ENCODE measurements at places on chromosomes 6 and 20. TPM values are rescaled to one million over a fixed set of nuclear protein-coding genes. Genes with fewer than 3 reads are reported as not detected.

The BPIFA1 gene
- total RNA-seq, result not detected

The LY6G5C gene
- 2.3 TPM for total RNA-seq

The KIF25 gene
- not detected for total RNA-seq

The TGM2 gene
- total RNA-seq, result 0.38 TPM

The KCNK17 gene
- not detected for total RNA-seq

- no peaks in the 10 kb centered on the region for H3K36me3 ChIP-seq
- H3K4me1 ChIP-seq, result no peaks in the 10 kb centered on the region
- no peak for DNase-seq
- H3K4me3 ChIP-seq, result no peak overlapping the region
- H3K27me3 ChIP-seq, result peaks cover 58% of the 10 kb centered on the region
- no peak overlapping the region for H3K27ac ChIP-seq
Observed at GRCh38 chr6:167687116-167687725, 139.5 kb upstream of the AFDN start.

DNA sequence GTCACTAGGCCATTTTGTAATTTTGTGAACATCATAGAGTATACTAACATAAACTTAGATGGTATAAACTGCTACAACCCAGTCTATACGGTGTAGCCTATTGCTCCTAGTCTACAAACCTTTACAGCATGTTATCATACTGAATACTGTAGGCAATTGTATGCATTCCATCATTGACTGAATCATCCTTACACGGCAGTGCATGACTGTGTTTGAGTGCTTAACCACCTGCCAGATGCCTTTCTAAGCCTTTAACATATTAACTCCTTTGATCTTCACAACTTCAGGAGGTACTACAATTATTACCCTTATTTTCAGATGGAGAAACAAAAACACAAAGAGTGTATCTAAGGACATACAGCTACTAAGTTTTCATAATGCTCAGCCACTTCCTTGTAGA is 14.0 kb downstream of the DPPA5 start:
- no peak for DNase-seq
- no peaks in the 10 kb centered on the region for H3K36me3 ChIP-seq
- H3K4me1 ChIP-seq, result no peaks in the 10 kb centered on the region
- H3K4me3 ChIP-seq, result no peak overlapping the region
- no peak overlapping the region for H3K27ac ChIP-seq
- peaks cover 10% of the 10 kb centered on the region for H3K27me3 ChIP-seq

- peaks cover 47% of the 10 kb centered on the region for H3K27me3 ChIP-seq
- peak overlapping the region; percentile 60 for H3K4me3 ChIP-seq
- no peak overlapping the region for H3K27ac ChIP-seq
Observed at GRCh38 chr6:90297867-90298381, 1.3 kb upstream of the BACH2 start.

- H3K27me3 ChIP-seq, result peaks cover 9% of the 10 kb centered on the region
- H3K4me3 ChIP-seq, result no peak overlapping the region
- no peaks in the 10 kb centered on the region for H3K4me1 ChIP-seq
- DNase-seq, result no peak
Observed at GRCh38 chr6:39553860-39554802, 171.1 kb downstream of the KIF6 start.

DNA sequence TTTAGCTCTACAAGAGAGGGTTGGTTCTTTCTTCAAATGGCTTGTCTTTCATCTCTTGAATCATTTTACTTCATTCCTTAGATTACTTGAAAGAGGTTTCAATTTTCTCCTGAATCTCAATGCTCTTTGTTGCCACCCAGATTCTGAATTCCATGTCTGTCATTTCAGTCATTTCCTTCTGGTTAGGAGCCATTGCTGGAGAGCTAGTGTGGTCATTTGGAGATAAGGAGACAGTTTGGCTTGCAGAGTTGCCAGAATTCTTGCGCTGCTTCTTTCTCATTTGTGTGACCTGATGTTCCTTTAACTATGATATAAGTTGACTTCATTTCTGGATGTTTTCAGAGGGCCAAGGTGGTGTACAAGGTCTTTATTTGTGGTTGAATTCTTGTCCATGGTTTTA is 157.8 kb downstream of the SLC22A3 start:
- H3K27me3 ChIP-seq, result no peaks in the 10 kb centered on the region
- peaks cover 3% of the 10 kb centered on the region for H3K4me1 ChIP-seq
- no peak for DNase-seq
- no peak overlapping the region for H3K4me3 ChIP-seq

DNA sequence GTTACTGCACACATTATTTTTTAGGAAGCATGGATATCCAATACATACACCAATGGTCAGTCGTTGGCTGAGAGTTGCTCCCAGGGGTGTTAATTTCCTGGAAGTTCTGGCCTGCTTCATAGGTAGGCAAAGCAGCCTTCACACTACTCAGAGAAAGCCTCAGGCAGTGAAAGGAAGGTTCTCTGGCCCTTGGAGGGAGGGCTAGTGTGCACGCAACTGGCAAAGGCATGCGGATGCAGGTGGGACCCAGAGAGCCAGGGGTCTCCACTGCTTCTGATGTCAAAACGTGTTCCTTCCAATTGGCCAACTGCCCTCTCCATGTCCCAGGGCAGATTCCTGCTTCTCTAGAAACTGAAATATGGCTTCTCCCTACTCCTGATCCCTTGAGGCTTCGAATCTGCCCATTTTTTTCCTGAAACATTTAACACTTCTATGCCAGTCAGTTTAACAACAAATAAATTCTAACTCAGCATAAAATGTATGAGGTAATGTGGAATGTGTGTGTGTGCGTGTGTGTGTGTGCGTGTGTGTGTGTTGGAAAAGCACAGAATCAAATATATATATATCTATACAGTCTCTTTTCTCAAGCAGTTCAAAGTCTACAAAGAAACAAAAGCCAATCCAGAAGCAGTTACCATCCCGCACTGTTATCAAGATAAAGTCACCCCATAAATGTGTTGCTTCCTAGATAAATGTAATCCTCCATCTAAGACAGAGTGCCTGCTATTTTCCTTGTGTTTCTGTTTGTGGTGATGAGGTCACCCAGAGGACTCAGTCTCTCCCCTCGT is 94.0 kb upstream of the HIVEP1 start:
- no peak for DNase-seq
- H3K27me3 ChIP-seq, result no peaks in the 10 kb centered on the region
- no peaks in the 10 kb centered on the region for H3K36me3 ChIP-seq
